ENCODE measurements at places on chromosomes 4 and X.

DNA sequence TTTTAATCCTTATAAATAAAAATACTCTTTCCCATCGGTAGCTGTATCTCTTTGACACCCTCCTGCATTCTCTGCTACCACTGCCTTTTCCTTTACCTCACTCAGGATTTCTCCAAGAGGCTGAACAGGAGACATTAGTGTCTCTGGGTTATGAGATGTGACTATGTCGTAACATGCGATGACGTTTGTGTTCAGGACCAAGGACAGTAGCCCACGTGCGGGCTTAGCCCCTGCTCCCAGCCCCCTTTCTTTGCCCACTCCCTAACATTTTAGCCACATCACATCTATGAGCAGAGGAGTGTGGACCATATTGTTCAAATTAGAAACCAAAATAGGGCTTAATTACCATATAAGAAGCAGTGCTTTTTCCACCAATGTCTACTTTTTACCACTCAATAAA is 369.3 kb downstream of the FBXW7 start:
- peak; percentile 6 for DNase-seq

- DNase-seq = no peak
Observed at GRCh38 chr4:151313306-151314009, 11.9 kb downstream of the SH3D19 start.

- DNase-seq = peak; percentile 53
Observed at GRCh38 chr4:38109896-38110295, 149.7 kb downstream of the PTTG2 start.

DNA sequence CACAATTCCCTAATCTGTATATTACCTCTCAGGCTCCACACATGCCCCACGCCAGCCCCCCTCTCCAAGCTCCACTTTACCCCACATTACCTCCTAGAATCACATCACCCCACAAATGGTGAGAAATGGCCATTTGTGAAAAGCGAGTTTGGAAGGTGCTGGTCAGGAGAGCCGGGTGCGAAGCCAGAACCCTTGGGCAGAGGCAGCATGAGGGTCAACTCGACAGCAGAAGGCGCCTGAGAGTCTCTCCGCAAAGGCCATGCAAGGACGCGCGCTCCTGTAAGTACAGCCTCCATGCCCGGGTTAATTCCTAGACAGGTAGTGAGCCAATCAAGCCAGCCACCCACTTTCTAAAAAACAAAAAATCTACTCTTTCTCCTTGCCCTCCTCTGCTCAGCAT is 42.4 kb downstream of the RHOXF2 start:
- no peak for DNase-seq

- DNase-seq = no peak
Observed at GRCh38 chrX:136196691-136197155, 49.4 kb downstream of the FHL1 start.

- peak; percentile 79 for DNase-seq
Observed at GRCh38 chrX:21996872-21997455, 35.2 kb upstream of the PHEX start.

DNA sequence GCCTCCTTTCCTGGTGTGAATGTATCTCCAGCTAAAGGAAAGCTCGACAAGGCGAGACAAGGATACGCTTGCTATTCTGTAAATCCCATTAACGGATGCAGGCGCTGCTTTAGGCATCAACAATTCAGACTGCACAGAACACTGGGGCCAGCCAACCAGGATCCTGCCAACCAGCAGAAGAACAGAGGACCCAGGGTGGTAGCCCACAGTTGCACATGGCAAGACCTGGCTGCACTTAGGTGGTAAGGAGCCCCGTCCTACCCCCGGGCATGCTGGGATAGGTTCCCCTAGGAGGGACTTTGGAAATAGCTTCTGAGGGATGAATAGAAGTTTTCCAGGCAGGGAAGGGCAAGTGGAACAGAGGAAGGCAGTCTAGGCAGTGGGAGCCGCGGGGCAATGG is 20.7 kb downstream of the PSAPL1 start:
- DNase-seq = no peak

- no peak for DNase-seq
Observed at GRCh38 chr4:127988638-127989037, 23.4 kb downstream of the ABHD18 start.

DNA sequence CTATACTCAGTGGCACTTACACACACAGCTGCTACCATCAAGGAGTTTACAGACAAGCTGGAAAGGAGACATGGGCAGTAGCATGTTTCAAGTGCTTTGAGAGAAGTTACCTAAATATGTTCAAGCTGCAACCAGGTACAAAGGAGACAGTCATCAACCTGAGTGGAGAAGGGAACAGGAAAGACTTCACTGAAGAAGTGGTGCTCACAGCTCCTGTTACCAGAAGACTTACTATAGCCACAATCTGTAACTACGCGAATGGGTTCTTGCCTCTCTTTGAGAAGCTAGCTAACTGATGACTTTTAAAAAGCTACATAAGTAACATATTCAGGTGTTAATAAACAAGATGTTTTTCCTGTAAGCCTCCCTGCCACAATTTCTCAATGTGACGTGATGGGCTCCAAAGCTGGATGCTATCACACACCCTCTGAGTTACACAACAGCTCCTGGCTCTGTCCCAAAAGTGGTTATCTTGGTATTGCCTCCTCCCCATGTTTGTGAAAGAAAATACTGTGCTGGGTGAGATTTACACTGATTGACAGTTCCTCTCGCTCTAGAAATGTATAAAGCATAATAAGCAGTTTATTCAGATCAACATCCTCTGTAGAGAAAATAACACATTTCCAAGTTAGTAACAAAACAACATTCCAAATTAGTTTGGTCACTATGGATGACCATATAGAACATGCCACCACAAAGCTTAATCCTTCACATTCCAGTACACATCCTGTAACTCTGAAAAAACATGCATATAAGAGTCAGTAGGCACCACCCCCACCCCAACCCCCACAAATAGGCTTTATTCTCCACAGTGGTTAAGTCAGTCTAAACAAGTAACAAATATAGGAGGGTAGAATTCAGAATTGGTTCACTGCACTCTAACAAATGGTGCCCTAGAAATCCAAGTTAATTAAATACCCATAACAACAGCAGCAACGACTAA is 81.8 kb downstream of the FRYL start:
- peak; percentile 95 for DNase-seq

DNA sequence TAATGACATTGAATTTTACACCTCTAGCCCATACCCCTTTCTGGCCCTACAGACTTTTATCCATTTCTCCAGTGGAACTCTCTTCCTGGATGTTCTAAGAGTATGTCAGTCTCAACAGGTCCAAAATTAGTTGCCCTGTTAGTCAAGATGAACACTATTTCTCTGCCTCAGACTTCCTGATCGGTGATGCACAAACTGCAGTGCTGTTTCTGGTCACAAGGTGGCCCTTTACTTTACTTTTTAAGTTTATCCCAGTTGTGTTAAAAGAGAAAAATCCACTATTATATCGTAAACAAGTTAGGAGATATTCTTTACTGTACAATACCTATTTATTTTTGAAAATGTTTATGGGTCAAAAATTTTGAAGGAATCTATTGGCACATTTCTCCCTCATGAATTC is 13.1 kb downstream of the TCEAL7 start:
- DNase-seq = peak; percentile 69

All from choroid plexus epithelial cell (primary cell).